NAMALWA (cell line): ENCODE measurements at places on chromosomes 13 and 19.
A peak's percentile ranks its signal among the peaks of the same experiment; 100 is the strongest.

DNA sequence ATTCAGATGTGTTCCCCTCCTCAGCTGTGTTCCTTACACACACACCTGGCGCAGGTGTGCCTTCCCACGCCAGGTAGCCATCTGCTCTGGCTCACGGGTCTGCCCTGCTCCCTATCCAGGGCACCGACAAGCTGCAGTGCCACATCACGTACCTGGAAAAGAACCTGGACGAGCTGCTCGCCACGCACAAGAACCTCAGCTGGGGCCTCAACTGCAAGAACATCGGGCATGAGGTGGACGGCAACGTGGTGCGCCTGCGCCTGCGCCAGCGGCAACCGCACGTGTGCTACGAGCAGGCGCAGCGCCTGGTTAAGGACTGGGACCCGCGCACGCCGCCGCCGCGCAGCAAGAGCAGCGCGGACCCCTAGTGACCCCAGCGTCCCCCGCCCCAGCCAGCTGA is 26.5 kb upstream of the CASP14 start:
- no peak for DNase-seq

DNA sequence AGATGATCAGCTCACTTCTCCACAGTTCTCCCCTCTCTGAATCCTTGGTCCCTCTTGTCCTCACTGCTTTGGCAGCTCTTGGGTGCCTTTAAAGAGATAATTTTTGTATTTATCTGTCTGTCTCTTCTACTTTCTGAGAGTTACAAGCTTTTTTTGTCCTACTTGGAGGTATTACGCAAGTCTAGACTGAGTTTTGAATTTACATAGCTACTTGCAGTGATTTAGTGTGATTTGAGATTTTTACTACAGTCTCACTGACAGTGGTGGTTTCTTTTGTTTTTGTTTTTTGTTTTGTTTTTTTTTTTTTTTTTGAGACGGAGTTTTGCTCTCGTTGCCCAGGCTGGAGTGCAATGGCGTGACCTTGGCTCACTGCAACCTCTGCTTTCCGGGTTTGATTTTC is 22.1 kb downstream of the URI1 start:
- DNase-seq: no peak

DNA sequence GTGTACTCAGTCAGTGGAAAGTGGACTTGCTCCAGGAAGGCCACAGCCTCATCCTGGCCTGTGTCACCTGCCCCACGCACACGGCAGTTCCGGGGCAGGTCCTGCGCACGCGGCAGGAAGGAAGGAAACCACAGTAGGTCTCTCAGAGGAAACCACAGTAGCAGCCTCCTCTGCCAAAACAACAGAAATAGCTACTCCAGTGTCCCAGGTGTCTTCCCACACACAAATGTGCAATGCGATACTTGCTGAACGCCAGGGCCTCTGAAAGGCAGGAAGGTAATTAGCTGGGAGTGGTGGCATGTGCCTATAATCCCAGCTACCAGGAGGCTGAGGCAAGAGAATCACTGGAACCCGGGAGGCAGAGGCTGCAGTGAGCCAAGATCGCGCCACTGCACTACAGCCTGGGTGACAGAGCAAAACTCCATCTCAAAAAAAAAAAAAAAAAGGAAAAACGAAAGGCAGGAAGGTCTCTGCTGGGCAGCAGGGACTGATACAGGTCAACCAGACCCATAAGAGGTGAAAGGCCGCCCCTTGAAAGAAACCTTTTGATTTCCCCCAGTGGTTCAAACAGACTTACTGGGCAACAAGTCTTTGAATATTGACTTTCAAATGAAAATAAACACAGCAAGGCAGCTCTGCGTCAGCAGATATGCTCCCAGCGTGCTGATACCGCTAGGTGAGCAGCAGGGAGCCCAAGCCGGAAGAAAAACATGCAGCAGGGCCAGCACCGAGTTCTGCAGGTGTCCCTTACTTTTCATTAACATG is 49.5 kb downstream of the CRYL1 start:
- DNase-seq: peak; percentile 30

GRCh38 chr13:94454906-94455305 is 24.6 kb downstream of the DCT start:
- no peak for DNase-seq

DNA sequence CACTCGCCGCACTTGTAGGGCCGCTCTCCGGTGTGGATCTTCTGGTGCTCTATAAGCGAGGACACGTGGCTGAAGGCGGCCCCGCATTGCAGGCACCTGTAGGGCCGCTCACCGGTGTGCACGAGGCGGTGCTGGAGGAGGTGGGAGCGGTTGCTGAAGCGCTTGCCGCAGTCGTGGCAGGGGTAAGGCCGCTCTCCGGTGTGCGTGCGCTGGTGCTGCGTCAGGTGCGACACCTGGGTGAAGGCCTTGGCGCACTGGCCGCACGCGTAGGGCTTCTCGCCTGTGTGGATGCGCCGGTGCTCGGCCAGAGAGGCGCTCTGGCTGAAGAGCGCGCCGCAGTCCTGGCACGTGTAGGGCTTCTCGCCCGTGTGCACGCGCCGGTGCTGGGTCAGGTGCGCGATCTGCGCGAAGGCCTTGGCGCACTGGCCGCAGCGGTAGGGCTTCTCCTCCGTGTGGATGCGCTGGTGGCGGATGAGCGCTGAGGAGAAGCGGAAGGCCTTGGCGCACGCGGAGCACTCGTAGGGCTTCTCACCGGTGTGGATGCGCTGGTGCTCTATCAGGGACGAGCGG is 7.5 kb downstream of the ZNF835 start:
- no peak for DNase-seq

DNA sequence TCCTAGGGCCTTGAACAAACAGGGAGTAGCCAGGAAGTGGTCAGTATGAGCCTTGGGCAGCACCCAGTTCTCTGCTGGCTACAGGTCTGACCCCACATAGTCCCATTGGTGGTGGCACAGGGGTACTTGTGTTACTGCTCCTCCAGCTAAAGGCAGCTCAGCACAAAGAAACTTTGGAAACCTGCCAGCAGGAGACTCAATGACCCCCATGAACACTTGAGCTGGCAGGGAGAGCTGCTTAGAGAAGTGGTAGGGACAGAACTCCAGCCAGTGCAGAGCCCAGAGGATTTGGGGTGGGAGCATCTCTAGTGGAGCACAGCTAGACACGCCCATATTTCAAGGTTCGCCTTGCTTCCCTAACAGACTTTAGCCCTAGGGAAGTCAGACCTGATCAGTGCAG is 10.4 kb upstream of the ZNF586 start:
- no peak for DNase-seq

- no peak for DNase-seq
These were observed at the start of gene CBLC for GRCh38 chr19:44777715-44778347. TSS of gene CBLC (plus strand) at chr19:44777890. CDS start at chr19:44777932, 42 bp downstream.
